ENCODE measurements at places on chromosomes 3 and 15.
A peak's percentile ranks its signal among the peaks of the same experiment; 100 is the strongest.

DNA sequence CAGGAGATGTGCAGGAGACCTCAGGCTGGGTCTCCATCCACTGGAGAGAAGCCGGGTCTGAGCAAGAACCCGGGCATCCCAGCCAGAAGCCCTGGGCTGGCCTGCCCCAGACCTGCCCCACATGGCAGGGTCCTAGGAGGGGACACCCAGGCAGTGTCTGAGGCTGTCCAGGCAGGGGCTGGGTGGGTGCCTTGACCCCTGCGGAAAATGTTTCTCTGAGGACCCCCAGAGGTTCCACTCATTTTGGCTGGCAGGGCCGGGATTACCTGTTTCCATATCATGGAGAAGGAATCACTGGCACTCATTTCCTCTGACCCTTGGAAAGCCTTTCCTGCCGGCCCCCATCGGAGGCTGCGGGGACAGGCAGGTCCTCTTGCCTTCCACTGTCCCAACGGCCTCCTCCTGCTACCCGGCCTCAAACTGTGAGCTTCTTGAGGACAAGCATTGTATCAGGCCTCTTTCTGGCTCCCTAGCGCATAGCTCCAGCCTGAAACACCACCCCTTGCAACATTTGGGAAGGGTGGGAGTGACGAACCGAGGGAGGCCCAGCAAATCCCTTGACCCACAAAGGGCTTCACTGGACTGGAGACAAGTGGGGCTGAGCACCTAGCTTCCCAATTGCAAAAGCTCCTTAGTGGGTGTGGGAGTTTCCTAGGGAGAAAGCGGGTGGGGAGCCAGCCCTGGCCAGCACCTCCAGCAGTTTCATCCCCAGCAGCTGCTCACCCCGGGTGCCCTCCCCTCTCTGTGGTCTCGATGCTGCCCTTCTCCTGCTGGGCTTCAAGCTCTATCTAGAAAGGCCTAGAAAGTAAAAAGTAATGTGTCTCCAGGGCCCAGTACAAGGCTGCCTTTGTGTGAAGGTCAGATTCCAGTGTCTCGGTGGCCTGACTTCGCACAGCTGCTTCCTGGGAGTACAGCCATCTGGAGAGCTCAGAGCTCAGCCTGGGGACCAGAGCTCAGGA lies 29.7 kb downstream of the ACSBG1 start:
- no peak for DNase-seq

DNA sequence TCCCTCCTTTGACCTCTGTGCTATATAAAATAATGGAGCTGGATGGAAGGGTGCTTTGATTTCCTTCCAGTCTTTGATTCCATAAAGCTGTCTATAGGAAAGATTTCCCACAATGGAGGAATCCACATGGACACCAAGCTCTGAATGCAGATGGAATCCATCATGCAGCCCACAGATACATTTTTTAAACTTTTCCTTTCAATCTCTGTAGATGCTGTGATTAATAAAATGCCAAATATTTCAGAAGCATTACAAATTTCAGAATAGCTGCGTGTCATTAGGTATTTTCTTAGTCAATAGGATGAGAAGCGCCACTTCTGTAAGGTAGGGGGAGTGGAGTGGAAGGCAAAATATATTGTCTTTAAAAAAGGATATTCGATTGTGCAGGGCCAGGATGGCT lies 489.0 kb downstream of the NTRK3 start:
- DNase-seq: no peak

GRCh38 chr3:106281221-106281620 lies 412.4 kb upstream of the CBLB start:
- DNase-seq: no peak

GRCh38 chr3:25945836-25946235 lies 155.9 kb downstream of the OXSM start:
- DNase-seq: no peak

DNA sequence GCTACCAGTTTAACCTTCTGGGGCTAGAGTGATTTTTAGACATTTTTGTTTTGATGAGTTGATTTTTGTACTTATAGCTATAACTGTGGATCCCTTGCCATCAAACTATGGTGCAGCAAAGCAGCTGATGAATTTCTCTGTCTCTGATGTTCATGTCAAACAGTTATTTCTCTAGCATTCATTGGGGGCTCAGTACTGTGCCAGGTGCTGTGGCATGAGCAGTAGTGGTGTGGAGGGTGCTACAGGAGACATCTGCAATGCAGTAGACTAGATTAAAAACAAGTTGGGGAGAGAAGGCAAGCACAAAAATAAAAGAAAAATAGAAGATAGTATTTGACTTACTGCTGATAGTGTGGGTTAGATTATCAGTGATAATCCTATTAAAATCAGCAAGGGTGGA lies 95.3 kb downstream of the AKAP13 start:
- no peak for DNase-seq

GRCh38 chr3:160355826-160356225 lies 43.2 kb downstream of the IFT80 start:
- DNase-seq: no peak

- no peak for DNase-seq
These were observed 23.1 kb upstream of the SLC28A2 start for GRCh38 chr15:45228931-45229330.

- DNase-seq: no peak
These were observed 17.4 kb upstream of the VEPH1 start for GRCh38 chr3:157520485-157521150.

DNA sequence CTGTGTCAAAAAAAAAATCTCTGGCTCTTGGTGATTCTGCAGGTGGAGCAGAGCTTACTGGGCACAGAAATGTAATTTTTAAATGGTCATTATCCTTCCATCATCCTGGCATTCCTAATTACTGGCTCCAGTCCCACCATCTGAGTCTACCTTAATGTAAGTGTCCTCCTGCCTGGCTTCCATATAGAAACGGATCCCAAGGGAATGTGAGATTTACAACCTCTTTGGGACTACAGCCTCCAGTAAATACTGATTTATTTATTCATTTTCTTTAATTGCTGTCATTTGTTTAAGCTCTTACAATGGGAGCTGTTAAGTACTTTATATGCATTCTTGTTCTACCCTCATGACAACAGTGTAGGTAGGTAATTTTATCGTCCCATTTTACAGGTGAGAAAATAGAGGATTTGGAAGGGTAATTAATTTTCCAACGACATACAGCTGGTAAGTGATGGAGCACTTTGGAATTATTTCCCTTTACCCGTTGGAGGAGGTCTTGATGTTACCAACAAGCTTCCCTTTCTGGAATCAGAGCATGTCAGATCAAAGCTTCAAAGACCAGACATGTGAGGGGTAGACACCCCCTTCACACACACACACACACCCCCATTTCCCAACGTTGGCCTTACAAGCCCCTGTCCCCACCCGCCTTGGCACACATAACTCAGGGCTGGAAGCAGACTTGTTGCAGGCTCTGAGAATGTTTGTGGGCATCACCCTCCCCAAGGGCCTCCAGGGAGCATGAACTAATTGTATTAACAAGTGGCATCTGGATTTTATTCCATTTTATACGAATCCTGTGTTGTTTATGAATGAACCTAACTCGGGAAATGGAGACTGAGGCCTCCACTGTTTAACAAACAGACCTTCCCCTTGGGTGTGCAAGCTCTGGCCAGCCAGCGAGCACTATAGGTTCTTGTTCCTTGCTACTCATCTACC lies 116.9 kb downstream of the ALDH1A2 start:
- no peak for DNase-seq

DNA sequence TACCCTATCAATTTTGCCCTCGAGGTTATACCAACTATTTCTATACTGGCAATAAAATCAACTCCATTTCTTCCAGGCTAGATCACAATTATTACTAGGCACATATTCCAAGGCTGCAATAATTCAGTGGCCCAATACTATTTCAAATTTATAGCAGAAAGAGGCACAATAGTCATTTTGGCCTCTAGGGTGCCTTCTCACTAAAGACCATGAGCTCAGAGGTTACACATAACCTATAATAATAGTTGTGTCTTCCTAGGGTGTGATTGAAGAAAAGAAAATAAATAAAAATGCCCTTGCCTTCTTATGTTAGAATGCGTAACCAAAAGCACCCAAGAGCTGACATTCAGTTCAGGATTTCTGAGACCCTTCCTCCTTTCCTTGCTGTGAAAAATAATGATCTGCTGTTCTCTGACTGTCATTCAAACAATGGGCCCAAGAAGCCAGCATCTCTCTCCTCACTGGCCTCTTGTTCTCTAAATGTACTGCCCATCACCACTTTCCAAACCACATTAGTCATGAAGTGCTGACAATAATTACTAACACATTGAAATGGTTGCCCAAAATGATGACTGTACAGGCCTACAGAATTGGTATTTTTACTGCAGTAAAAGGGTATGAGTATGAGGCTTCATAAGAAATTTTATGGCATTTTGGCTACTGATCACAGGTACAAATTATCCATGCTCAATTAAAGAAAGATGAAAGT lies 244.8 kb downstream of the LRRN1 start:
- no peak for DNase-seq

- DNase-seq: no peak
These were observed 249.6 kb downstream of the TLE3 start for GRCh38 chr15:69848096-69848495.

DNA sequence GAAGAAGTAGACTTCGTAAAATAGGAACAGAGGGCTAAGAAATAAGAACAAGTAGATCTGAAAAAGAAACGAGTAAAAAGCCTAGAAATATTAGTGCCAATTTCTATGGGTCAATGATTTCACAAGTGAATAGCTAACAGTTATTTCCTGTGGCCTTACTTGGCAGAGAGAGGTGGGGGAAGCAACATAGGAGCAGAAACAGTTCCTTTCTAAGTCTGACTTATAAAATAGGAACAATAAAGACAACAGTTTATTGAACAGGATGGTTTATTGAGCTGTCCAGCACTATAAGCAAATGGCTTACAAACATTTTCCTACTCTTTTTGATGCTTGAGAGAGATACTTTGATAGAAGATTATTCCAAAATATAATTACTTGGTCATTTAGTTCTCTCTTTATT lies 37.9 kb downstream of the AGTR1 start:
- no peak for DNase-seq

DNA sequence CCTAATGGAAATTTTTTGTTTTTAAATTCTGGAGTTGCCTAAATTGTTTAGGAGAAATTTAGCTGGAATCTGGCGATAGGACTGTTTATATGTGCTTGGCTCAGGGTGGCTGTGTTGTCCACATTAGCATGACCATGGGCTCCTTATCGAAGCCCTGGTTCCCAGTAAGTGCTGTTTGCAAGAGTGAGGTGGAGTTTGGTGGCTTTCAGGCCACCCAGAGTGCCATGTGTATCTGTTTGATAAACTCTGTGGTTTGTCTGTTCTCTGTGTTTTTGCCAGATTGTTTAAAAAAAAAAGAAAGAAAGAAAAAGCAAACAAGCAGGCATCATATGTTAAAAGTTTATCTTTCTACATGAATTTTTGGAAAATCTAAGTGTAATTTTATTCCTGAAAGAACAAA lies 51.5 kb downstream of the PLCL2 start:
- no peak for DNase-seq

DNA sequence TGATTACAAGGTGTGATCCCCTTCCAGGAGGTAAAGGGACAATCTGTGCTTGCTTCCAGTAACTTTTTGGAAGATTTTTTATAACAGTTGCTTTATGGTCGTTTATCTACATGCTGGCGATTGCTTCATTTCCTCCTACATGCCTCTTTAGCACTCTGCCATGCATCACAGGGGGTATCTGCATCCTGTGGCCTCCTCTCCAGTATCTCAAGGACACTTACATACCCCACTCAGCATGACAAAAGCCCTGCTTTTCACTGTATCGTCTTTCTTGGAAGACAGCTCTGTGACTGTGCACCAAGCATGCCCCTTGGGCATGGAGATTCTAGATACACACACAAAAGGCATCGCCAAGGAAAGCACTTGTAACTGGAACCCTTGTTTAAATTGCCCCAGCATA lies 25.3 kb downstream of the CAPN3 start:
- DNase-seq: no peak

GRCh38 chr3:194056731-194057415 lies 79.1 kb upstream of the HES1 start:
- no peak for DNase-seq

- DNase-seq: no peak
These were observed 63.2 kb downstream of the PDZRN3 start for GRCh38 chr3:73561494-73561893.

- no peak for DNase-seq
These were observed 209.7 kb upstream of the RARB start for GRCh38 chr3:25218362-25218761.

DNA sequence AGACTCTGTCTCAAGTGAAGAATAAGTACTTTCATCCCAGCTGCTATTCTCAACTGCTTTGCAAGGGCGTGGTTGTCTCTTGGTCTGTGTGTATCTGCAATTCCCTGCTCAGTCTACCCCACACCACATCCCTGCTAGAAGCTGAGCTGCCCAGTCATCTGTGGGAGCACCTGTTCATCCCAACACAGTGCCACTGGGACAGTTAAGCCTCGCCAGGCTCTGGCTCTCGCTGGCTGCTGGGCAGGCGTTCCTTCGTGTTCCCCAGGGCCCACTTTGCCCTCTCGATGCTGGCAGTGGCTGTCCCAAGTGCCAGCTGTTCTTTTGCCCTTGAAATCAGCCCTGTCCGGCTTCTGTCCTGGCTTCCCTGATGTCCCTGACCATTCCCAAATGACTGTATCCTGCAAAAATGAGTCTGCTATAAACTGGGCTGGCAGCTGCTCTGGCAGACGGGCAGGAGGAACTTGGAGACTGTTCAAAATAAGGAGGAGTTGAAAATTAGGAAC lies 91.6 kb upstream of the KLHL25 start:
- DNase-seq: no peak

GRCh38 chr3:8741581-8742261 lies 8.1 kb downstream of the CAV3 start:
- DNase-seq: peak; percentile 50

- DNase-seq: no peak
These were observed 7.3 kb downstream of the TBC1D2B start for GRCh38 chr15:78070049-78070700.

DNA sequence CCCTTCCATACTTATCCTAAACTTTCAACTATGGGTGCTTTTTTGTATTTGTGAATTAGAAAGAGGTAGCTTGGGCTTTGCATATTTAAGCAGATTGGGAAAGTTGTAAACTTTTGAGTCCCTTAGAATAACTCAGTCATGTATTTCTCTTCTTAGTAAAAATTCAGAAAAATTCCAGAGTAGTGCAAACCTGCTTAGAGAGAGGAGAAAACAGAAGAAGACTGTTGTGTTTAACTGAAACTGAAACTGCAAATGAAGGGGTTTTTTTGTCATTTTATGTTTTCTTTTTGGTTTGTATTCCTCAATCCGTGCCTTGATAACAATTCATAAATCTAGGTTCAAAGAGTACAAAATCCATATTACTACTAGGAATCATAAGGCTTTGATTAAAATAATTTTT lies 31.3 kb downstream of the CD200 start:
- no peak for DNase-seq
